Islet precursor cell (in vitro differentiated cells): ENCODE measurements at places on chromosomes 11 and 22.

DNA sequence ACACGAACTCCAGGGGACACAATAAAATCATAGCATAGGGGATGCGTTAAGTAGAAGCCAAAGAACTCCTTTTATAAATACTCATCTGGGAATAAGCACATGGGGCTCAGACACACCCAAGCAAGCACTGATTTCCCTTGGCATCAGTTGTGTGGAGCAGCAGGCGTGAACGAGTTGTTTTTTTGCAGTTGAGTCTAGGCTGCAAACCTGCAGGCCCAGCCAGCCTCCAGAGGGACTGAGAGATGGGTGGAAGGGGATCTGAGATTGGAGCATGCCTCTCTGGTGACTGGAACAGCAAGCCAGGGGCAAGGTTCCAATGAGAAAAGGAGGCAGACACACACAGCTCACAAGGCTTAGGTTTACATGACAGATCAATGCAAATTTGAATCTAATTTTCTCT lies 27.4 kb upstream of the SEZ6L start:
- no peak for DNase-seq

- DNase-seq, result no peak
Measured at GRCh38 chr11:45805305-45806071, 539 bp downstream of the SLC35C1 start.

- peak; percentile 72 for DNase-seq
Measured at GRCh38 chr11:35622070-35622469, 3.8 kb downstream of the FJX1 start.

DNA sequence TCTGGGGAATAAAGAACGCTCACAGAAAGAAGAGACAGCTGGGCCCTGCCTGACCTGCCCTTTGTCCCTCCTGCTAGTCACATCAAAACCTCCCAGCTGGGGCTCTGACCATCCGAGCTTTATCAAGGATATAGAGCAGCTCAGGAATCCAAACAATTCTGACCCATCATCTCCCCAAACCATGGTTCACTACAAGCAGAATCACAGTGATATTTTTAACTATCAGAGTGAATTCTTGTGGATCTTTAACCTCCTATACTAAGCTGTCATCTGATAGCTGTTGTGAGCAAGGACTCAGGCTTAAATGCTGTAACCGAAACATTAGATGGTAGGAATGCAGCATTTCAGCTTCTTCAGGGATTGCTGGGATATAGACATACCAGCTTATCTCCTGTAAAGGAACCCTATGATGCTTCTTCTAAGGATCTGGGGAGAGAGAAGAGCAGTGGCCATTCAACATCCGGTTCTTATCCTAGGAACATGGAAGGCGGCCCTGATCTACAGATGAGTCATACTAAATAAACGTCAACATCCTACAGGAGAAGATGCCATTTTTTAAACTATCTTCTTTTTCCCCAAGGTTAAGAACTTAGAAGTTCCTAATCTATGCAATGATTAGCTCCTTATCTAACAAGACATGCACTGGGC lies 84.7 kb upstream of the AKIP1 start:
- peak; percentile 68 for DNase-seq

DNA sequence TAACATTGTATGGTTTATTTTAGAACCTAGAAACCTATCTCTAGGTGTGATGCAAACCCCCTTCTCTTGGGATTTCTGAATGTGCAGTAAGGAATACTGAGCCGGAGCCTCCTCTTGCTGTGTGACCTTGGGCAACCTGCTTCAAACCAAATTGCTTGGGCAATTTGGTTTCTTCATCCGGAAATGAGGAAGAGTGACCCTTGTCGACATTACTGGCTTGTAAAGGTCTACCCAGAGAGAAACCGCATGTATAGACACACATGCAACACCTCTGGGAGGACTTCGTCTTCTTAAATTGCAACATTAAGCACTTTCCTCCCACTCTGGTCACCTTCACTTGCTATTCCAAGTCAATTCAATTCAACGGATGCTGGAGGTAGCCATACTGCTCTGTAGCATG lies 19.6 kb upstream of the TP53I11 start:
- no peak for DNase-seq

DNA sequence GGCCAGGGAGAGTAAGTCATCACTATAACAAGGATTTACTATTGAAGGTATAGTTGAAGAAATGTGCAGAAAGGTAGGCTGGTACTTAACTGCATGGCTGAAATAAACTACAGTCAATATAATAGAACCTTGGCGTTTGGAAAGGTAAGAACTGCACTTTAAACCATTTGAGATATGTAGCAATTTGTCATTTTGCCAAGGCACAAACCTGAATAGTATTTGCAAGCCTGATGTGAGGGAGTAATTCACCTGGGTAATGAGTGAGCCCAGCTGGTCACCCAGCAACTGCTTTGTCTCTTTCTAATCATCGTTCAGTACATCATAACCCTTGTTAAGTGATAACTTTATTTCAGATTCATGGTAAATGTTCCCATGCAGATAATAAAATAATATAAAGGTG lies 62.3 kb upstream of the SCUBE2 start:
- no peak for DNase-seq

DNA sequence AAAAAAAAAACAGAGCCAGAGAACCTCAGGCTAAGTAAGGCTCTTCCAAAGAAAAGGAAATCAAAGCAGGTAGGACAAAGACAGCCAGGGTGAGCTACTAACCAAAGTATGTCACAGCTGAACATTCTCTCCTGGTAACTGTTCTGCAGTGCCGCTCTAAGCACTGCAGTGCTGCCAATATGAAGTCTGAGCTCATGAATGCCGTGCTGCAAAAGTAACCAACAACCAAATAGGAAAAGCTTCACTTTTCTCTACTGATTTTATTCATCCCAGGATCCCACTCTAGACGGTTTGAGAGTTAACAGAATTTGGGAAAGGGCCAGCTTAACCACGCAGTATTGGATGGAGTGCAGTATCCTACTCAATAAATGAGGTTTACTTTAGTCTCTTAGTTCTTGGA lies 3.5 kb downstream of the SIK3 start:
- DNase-seq, result peak; percentile 62
